Stimulated activated CD4-positive, alpha-beta T cell treated with anti-CD3 and anti-CD28 coated beads, Interleukin-1b, Interleukin-23, amount 100 ng/mL, for 4 hours (primary cell): ENCODE measurements at places on chromosomes 2 and 18.

GRCh38 chr2:141889788-141890187, 241.0 kb downstream of the LRP1B start:
- DNase-seq: no peak

GRCh38 chr2:209091056-209091455, 332.8 kb upstream of the MAP2 start:
- DNase-seq: no peak

GRCh38 chr2:147549054-147549453, 295.8 kb upstream of the ACVR2A start:
- no peak for DNase-seq

DNA sequence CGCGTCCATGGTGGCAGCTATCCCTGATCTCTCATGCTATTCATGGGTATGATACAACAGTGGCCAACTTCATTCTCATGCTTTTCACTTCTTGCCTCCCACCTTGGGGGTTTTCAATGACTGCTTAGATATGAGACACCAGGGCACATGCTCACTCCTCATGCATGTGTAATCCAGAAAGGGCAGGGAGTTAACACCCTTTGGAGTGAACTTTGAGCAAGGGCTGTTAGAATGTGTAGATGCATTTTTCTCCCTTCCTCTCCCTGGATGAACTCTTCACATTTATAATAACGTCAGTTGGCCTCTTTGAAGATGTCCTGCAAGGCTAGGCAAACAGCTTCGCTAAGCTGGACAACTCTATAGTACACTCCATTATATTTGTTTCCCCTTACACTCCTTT, 56.7 kb downstream of the DPP10 start:
- DNase-seq: no peak

DNA sequence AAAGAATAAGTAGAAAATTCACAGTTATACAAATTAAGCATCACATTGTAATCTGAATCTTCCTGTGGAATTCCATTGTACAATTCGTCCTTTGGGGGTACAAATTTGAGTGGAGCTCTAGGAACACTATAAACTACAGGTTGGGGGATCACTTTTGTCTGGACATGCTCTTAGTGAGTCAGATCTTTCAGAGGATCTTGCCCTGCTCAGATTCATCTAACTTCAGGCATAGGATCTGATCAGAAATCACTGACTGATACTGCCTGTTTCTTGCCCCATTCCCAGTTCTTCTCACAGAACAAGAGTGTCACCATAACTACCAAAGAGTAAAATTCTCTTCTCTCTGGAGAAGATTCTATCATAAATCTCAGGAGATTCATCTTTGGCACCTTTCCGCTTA, 10.7 kb upstream of the VSNL1 start:
- DNase-seq: no peak

DNA sequence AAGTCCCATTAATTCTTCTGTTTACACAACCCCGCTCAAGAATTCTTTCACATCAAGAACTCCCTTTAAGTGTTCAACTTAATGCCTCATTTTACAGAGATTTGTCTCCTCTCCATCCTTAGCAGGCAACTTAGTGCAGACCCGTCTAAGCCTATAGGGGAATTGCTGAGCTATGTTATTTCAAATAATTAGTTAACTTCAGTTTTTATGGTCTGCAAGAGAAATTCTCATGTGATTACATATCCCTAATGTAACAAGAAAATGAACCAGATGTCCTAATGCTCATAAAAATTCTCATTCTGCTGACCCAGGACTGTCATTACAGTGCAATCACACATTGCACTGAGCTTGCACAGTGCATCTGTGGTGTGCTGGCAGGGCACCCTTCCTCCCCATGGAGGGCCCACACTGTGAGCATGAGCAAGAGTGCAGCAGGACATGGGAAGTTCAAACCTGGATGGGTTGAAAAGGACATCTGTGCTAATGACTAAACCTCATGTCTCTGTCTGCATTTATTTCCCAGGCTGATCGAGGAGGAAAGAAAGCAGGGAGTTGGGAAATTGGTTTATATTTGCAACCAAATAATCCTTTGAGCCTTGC, 97.1 kb downstream of the COL5A2 start:
- no peak for DNase-seq

DNA sequence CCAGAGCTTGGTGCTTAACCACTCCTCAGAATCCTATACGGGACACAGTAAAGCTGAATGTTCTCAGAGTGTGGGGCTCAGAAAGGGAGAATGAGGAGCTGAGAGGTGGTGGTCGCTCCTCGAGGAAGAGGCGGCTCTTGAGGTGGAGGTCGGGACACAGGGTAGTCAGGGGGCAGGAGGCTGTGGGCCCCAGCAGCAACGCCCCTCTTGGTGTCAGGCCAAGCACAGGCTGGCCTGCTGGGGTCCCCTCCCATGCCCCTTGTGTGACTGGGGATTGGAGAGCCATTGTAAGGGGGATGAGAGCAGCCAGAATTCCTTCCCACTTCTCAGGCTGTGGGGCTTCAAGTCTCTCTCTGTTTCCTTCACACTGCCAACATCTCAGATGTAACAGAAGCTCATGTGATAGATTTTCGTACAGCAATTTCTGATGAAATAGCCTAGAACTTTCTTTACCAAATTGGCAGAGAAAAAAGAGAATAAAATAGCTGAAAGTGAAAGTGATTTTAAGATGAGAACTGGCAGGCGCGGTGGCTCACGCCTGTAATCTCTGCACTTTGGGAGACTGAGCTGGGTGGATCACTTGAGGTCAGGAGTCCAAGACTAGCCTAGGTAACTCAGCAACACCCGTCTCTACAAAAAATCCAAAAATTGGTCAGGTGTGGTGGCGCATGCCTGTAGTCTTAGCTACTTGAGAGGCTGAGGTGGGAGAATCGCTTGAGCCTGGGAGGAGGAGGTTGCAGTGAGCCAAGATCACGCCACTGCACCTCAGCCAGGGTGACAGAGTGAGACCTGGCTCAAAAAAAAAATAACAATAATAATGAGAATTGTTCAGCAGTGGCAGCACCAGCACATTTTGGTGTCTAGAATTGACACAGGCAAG, 61.1 kb upstream of the RPL31 start:
- no peak for DNase-seq

GRCh38 chr18:33594799-33595198, 16.8 kb downstream of the ASXL3 start:
- DNase-seq: no peak

DNA sequence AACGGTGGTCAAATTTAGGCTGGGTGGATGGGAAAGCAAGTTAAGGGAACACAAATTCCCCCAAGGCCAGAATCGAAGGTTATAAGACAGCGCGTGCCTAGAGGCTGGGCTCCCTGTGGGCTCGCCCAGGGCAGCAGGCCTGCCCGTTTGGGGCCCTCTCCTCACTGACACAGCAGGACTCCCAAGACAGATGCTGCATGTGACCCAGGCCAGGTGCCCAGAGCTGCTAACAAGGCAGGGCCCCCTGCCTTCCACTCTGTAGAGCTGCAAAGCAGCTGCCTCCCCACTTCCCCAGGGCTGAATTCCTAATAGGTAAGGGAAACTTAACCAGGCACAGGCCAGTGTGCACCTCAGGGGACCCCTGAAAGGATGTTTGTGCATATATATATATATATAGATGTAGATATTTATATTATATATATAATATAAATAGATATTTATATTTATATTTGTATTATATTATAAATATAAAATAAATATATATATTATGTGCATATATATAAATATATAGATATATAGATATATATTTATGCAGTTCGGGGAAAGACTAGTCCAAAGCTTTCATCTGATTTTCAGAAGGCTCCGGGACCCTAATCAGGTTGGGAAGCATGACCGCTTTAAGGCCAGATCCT, 43.7 kb downstream of the TMEM37 start:
- no peak for DNase-seq

DNA sequence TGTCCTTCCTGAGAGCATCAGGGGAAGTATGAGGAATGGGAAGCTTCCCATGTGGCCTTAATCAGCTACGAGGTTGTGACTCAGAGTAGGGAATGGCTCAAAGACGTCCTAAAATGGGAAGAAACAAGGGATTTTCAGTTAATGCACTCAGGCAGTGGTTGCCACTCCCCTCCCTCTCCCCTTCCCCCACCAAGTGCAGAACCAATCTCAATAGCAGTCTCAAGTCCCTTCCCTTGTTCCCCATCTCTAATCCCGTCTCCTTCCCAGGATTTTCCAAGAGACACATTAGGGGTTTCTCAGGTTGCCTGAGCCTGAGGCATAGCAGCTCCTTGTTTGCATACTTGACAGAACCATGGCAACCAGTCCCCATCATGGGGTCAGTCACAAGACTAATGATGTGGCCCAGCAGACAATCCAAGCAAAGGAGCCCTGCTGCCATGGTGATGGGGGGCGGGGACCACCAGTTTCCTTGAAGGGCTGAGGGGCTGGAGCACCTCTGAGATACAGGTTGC, 18.2 kb upstream of the RESP18 start:
- DNase-seq: no peak

GRCh38 chr18:36761186-36761698, 67.6 kb downstream of the TPGS2 start:
- DNase-seq: no peak

DNA sequence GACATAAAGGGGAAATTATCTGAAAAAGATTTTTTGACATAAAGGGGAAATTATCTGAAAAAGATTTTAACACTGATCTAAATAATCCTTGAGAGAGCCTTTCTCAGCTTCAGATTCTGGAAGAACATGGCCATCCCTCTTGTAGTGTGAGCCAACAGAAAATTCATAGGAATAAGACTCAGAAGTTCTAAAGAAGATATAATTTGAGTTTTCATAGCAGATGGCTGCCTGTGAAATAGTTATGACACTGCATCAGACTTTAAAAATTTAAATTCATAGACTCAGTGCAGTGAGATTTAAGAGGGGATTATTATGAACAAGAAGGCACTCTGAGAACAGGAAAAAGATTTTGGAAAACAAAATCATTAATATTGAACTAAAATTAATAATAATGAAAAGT, 50.6 kb downstream of the NCOA1 start:
- no peak for DNase-seq

- DNase-seq: no peak
Observed at GRCh38 chr2:31972059-31972458, 38.7 kb downstream of the MEMO1 start.

DNA sequence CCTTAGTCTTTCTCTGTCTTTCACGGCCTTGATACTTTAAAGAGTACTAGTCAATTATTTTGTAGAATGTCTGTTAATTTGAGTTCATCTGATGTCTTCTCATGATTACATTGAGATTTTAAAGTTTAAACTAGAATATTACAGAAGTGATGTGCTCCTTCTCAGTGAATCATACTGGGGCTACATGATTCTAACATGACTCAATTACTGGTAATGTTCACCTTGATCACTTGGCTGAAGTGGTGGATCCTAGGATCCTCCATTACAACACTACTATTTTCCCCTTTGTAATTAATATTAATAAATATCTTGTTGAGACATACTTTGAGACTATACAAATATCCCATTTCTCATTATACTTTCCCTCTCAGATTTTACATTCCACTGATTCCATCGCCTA, 148.5 kb downstream of the CAMKMT start:
- DNase-seq: no peak

GRCh38 chr2:104790100-104790811, 63.7 kb upstream of the POU3F3 start:
- DNase-seq: no peak

- no peak for DNase-seq
Observed at GRCh38 chr2:174438146-174438886, 42.8 kb downstream of the SCRN3 start.

DNA sequence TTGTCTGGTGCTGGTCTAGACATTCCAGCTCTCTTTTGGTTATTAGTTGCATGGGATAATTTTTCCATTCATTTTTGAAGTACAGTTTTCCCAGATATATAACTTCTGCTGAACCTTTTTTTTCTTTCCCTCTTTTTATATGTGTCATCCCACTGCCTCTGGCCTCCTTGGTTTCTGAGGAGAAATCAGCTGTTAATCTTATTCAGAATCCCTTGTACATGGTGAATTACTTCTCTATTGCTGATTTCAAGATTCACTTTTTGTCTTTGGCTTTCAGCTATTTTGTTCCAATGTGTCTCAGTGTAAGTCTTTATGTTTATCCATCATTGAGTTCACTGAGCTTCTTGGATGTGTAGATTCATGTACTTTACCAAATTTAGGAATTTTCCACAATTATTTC, 99.7 kb downstream of the ARHGEF4 start:
- no peak for DNase-seq

- no peak for DNase-seq
Observed at GRCh38 chr2:143819190-143819735, 690.0 kb downstream of the ARHGAP15 start.

- no peak for DNase-seq
Observed at GRCh38 chr2:180761224-180761623, 219.2 kb upstream of the UBE2E3 start.

GRCh38 chr2:128282976-128283810, 35.5 kb downstream of the HS6ST1 start:
- no peak for DNase-seq

- DNase-seq: no peak
Observed at GRCh38 chr2:147888680-147889079, 43.9 kb downstream of the ACVR2A start.
